ENCODE measurements at places on chromosomes 5 and 9.
A peak's percentile ranks its signal among the peaks of the same experiment; 100 is the strongest.

DNA sequence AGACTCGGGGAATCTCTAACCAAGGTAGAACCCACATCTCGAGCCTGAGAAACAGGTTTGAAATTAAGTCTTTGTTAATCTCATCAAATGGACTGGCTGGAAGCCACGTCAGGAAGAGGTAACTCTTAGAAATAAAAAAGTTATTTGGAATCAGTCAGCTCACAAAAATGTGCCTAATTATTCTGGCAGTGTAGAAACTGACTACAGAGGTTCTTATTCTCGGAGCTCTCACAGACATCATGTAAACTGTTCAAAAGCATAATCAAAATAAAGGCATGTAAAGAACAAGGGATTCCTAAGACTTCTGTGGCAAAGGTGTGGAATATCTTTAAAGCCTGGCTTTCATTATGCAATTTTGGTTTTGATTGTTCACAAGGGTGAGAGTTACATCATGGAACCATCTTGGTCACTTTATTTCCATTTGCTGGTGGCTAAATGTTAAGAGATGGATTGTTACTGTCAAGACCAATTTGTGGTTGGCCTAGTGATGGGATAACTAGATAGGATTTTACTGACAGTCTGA, 85.1 kb downstream of the OTULIN start:
- DNase-seq, result peak; percentile 19

- peak; percentile 69 for DNase-seq
These were observed 23.3 kb upstream of the STOM start for GRCh38 chr9:121393318-121393717.

GRCh38 chr9:126276056-126276728, 50.4 kb upstream of the MVB12B start:
- DNase-seq, result no peak

DNA sequence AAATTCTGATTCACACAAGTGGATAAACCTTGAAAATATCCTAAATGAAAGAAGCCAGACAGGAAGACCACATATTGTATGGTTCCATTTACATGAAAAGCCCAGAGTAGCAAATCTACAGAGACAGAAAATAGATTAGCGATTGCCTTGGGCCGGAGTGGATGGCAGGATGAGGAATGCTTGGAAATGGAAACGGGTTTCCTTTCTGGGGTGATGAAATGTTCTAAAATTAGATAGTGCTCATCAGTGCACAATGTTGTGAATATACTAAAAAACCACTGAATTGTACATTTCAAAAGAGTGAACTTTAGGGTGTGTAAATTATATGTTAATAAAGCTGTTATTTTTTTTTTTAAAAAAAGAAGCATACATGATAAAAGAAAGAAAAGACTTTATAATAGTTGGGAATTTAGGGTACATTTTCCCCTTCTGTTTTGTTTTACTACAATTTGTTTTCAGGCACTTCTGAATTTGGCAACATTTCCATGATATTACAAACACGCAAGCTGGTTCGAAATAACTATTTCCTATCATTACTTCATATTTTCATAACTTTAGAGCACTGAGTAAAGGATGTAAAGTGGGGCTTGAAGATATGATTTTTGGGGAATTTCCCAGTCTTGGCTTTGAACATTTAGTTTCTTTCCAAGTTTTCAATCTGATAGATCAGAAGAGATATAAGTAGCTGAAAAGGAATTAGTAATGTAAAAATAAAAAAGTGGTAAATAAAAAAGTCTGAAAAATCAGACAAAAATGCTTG, 23.9 kb downstream of the SLC35A4 start:
- DNase-seq, result no peak

DNA sequence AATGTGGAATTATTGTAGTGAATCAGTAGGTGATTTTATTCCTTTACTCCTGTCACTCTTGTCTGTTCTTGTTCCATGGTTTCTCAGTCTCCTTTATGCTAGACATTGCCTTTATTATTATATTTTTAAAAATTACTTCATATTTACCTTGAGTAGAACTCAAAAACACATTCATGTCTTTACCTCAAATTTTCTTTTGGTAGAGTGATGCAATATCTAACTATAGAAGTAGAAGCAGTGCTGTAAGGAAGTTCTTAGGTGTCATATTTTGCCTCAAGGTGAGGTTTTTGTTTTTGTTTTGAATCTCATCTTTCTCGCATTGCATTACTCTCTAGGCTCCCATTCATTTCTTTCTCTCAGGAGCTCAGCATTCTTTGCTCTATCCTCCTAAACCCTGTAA, 12.2 kb downstream of the IPO11 start:
- no peak for DNase-seq

DNA sequence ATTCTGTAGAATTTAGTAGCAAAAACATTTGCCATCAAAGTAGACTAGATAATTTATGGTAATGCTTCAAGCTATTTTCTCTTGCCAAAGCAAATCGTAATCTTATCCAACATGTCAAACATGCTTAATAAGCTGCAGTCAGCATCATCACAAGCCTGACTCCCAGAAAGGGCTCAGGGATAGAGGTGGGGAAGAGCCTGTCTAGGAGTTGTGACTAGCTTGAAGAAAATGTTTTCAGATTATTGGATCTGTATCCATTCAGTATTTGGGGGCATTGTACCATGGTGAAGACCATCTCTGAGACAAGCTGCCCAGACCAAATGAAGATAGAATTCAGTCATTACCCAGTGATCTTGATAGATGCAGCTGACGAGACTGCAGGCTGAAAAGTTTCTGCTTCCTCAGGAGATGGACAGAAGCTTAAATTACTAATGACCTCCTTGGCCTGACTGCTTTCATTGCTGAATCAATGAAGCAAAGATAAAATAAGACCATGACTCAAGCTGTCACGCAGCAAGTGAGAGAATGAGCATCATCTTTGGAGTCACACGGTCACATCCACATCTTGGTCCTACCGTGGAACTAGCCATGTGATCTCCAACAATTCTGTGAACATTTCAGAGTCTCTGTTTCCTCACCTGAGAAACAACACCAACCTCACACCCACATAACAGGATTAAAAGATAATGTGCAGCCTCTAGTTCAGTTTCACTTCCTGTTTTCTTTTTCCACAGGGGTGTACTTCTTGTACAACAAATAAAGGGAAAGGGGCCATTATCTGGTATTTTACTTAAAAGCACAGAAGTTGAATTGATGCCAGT, 9.4 kb downstream of the ERAP2 start:
- DNase-seq, result no peak

DNA sequence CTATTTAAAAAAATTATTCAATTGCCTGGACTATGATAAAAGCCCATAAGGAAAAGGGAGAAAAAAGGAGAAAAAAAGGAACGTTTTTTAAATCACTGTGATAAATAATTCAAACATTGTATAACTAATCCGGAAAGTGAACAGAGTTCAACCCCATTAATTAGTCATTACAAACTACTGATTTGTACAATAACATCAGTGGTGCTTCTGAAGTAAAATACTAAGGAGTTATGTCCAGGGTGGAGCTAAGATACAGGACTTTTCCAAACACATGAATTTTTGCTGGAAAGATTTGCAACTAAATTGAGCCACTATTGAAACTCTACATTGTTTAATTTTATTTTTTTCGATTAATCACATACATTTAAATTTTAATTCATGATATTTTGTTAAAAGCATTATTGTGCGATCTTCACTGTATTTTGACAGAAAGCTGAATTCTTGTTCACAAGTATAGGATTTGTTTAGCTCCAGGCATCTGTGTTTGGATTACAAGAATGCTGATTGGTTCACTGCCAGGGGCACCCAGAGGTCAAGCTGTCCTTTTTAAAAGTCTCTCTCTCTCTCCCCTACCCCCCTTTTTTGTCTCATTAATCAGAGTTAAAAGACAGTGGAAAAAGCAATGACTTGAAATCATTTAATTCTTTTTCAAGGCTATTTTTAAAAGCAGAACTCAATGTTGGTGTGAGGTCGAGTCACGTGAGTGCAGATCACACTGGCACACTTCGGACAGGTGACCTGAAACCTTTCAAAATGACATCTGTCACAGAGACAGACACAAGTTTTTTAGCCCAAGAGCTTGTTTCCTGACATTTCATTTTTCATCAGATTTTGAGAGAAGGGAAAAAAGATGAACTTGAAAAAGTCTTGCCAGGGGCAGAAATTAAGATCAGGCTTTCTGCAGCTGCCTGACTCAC, 387.3 kb downstream of the NR2F1-AS1 start:
- DNase-seq, result no peak

- DNase-seq, result peak; percentile 53
These were observed 268.6 kb upstream of the PTGER4 start for GRCh38 chr5:40410964-40411635.

DNA sequence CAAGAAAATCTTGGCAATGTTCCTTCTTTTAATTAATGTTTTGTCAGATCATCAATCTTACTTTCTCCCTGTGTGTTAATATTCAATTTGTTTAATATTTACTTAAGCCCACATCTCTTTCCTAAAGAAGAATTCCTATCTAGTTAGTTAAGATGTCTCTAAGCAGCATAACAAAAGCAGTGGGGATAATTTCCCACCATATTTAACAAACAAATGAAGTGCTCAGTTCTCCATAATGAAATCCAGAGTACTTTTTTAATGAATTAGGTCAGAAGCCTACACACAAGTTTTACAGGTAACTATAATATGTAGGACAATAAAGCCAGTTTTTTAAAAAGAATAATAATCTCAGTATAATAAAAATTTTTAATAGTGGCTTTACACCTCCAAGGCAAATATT, 1918.8 kb downstream of the EFNA5 start:
- DNase-seq, result no peak

DNA sequence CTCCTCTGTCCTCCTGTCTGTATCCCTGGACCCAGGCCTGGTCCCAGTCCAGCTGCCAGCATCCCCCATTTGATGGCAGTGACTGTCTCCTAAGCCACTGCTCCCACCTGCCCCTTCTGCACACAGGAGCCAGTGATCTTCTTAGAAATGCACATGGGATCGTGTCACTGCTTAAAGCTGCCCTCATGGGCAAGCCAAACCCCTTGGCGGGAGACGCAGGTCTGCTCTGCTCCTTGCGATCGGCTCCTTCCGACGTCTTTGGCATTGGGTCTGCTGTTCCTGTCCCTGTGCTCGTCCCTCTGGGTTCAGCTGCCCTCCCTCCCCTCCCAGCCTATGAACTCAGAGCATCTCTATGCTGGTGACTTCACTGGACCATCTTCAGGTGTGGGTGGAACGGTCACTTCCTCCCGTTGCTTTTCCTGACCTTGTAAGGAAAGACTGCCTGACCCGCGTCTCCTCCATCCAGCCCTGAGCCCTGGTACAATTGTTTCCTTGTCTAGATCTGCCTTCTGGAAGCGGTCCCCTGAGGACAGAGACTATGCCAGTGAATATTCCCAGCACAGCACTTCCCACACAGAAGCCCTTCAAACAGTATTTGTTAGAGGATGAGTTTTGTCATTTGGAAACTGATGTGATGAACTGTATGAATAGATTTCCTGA, 116.5 kb downstream of the ZNF354C start:
- DNase-seq, result no peak

DNA sequence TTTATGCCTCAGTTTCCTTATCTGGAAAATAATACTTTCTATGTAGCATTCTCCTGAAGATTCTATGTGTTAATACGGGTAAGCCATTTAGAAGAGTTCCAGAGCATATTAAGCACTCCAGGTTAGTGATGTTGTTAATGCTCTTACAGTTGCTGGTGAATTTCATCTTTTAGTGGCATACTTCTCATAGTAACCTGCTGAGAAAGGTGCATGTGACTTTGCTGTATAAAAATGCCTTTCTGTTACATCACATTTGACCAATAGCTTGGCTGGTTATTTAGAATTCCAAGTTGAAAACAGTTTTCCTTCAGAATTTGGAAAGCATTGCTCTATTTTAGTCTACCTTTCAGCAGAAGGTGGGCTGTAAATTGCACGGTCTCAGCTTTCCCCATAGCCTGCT, 27.2 kb downstream of the GCNT1 start:
- DNase-seq, result no peak

- DNase-seq, result no peak
These were observed 159.2 kb downstream of the ARRDC3 start for GRCh38 chr5:91223886-91224285.

DNA sequence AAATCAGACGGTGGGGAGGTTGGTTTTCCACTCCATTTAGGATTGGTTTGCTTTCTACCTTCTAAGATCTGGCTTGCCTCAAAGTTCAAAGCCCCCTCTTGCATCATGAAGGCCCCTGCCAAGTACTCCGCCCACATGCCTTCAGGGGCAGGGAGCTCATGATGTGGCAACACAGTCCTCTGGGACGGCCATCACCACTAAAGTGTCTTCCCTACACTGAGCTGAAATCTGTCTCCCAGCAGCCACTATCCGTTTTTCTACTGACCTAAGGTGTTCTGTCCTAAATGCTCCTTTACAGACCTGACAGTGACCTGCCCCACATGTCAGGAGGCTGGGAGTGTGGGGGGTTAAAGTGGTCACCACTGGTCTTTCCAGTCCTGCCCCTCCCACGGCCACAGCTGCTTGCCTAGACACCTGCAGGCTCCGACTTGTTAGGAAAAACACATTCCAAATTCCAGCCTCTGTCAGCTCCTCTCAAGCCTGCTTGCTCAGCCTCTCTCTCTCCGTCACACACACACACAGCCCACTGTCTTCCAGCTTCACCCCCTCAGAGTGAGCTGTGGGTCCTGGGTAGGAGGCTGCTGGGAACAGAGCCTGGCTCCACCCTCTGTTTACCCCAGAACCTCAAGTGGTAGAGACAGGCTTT, 44.9 kb downstream of the SHB start:
- DNase-seq, result peak; percentile 53

DNA sequence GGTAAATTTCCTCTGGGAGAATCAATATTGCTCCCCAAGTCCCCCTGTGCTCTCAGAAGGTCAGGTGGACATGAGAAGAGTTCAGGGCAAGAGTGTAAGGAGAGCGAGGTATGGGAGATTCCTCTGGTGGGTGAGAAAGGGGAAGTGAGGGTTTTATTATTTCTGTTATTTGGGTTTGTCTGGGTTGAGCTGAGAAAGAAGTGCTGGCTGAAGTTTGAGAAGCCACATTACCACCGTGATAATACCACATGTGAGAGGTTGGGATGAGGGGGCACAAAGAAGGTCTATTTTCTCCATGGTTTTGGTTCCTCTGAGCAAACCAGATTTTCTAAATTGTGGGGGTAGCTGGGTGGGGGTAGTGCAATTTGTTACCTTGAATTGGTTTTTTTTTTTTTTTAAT, 350.4 kb downstream of the OSTF1 start:
- DNase-seq, result no peak

- no peak for DNase-seq
These were observed 25.9 kb downstream of the CDC42SE2 start for GRCh38 chr5:131289738-131290137.
